Panc1 (cell line): ENCODE measurements at places on chromosomes 3 and 15. TPM values are rescaled to one million over a fixed set of nuclear protein-coding genes. Genes with fewer than 3 reads are reported as not detected.

Gene GOLGA6B
- not detected for total RNA-seq

Gene NR1I2
- not detected for total RNA-seq

Gene NEK10
- total RNA-seq = 5.7 TPM

Gene ABHD14A
- 11.3 TPM for total RNA-seq

Gene GOLGA8G
- not detected for total RNA-seq

Gene GOLGA8S
- total RNA-seq = 0.15 TPM

Gene FRMD4B
- total RNA-seq = 0.90 TPM

Gene DPPA2
- total RNA-seq = not detected

Gene ACSBG1
- total RNA-seq = 0.31 TPM

Gene LRRC49
- total RNA-seq = 8.3 TPM

Gene ENTPD3
- total RNA-seq = not detected

Gene LSMEM2
- not detected for total RNA-seq

Gene CCDC39
- total RNA-seq = not detected

Gene PRR23B
- not detected for total RNA-seq

Gene PLA1A
- total RNA-seq = not detected

Gene FGF7
- total RNA-seq = not detected

Gene TTLL13
- 0.39 TPM for total RNA-seq

Gene GFM1
- total RNA-seq = 59.3 TPM

Gene PGBD4
- 2.3 TPM for total RNA-seq

Gene TGM4
- 0.46 TPM for total RNA-seq

Gene AHSG
- 0.85 TPM for total RNA-seq

Gene CLDN1
- total RNA-seq = 30.9 TPM

Gene GOLGA8K
- 1.5 TPM for total RNA-seq

Gene MELTF
- total RNA-seq = 18.7 TPM

Gene CTSH
- 178 TPM for total RNA-seq

Gene PLCL2
- total RNA-seq = 3.0 TPM

Gene ZBTB20
- 4.1 TPM for total RNA-seq

Gene CHRM5
- total RNA-seq = not detected

Gene CYP8B1
- 0.08 TPM for total RNA-seq

Gene GOLGA8T
- not detected for total RNA-seq

Gene DZIP1L
- 11.1 TPM for total RNA-seq

Gene EEF1AKMT4
- total RNA-seq = 10.7 TPM
